ENCODE measurements at places on chromosomes 5 and 9.

DNA sequence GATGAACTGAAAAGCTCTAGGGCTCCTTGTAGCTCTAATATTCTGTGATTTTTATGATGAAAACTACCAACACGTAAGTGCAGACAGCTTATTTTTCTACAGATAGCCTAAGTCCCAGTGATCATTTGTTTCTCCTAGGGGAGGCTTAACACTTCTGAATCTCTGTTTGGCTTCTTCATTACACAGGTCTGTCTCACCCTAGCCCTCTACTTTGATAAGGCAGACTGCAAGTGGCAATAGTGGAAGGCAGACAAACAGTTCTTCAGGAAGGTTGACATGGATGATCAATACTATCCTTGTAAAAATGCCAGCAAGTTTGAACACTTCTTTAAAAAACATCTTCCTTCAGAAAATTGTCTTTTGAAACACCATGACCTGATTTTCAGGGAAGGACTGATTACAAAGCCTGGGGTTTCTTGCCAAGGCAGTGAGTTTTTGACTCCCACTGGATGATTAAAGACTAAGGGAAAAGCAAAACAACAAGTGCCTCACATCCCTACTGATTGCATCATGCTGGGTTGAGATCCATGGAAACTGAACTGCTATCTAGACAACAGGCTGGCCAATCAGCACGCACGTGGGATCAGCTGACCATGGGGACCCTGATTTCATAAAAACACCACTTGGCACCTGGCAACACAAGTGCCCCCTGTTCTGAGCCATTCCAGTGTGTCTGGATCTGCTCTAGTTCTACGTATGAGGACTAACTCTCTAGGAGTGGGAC, 212.2 kb downstream of the SMARCA2 start:
- no peak for DNase-seq

DNA sequence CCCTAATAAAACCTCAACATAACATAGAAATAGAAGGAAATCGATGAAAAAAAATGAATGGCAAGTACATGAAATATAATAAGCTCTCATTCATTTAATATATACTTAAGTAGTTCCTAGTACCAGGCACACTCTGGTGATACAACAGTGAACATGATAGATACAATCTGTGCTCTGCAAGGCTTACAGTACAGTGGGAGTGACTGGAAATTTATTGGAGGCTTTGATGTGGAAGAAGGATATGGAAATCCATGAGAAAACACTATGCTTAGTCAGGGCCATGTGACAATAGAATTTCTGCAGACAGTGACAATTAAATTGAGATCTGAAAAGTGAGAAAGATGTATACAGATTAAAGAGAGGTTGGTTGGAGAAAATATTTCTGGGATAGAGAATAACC, 32.0 kb upstream of the IL33 start:
- DNase-seq: no peak

- DNase-seq: no peak
Observed at GRCh38 chr5:5080790-5081189, 59.3 kb upstream of the ADAMTS16 start.

DNA sequence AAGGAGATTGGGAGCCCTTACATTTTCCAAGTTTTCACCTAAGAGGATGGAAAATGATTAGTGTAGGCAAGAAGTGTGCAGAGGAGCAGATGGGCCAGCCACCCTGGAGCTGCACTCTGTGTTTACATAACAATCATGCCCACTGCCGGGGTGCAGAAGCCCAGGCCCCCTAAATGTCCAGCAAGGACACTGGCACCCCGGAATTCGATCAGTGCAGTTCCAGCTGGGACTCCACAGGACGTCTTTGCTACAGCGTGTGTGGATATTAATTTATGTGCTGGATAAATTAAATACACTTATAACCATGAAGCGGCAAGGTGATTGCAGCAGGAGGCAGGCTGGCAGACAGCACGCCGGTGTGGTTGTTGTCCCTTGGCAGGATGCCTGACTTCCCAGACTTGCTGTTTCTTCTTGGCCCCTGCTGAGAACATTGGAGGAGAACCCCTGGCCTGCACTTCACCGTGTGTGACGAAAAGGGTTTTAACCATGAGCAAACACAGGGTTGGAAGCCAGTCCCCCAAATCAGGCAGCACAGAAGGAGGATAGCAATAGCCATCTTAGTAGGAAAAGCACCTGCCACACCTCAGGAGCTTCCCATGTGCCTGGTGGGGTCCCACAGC, 73.7 kb downstream of the GADD45G start:
- no peak for DNase-seq

GRCh38 chr9:33638391-33638915, 114.4 kb downstream of the ANKRD18B start:
- DNase-seq: no peak

DNA sequence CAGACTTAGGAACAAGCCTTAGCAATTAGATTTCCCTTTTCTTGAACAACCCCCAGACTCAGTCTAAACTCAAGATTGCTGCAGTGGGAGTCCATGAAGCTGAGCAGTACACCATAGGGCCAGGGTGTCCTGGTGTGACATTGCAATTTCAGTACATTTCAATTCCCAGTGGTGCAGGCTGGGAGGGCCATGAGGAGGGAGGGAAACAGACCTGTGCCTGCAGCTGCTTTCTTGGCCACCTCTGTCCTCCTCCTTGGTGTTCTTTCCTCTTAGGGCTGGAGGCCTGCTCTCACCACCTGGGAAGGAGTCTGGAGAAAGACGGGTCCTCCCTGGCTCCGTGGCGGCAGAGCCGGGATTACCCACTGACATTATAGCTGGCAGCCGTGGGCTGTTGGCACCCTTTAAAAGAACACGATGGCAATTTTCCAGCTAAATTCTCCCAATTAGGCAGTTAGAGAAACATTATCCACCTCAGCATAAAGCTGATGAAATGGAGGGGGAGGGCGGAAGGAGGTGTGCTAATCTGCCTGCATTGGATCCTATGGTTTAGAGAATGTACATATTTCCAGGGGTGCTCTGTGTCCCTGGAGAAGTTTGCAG, 186.4 kb downstream of the SLIT3 start:
- no peak for DNase-seq

- no peak for DNase-seq
Observed at GRCh38 chr9:124125651-124125977, 114.0 kb downstream of the LHX2 start.

- no peak for DNase-seq
Observed at GRCh38 chr5:126107381-126107780, 315.8 kb upstream of the GRAMD2B start.

DNA sequence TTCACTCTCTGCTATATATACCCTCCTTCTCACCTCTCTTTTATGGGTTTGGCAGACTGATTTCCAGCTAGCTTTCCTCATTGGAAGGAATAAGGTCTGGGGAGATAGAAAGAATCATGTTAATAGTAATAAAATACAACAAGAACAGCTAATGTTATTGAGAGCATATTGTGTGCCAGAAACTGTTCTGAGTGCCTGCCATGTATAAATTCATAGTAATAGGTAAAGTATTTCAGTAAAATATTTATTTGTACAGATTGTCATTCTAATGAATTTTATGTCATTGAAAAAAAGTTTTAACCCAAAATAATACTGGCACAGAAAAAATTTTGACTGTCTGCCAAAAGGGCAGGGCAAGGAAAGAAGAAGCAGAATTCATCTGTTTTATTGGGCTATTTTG, 834.9 kb upstream of the ZNF608 start:
- no peak for DNase-seq

DNA sequence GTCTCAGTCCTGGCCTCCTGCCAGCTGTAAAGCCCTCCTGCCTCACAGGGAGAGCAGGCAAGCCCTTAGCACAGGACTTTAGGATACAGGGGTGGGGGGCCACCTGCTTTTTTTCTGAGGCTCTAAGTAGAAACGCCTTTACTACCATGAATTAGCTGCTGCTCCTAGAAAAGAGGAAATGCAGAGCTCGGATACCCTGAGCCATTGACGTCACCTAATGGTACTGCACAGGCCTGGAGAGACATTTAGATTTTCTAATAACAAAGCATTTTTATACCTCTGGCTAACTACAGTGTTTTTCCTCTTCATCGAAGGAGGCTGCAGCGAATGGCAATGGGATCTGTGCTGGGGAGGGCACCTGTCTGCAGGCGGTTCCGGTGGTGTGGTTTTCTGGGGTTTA, 137.0 kb downstream of the WDR41 start:
- DNase-seq: no peak

DNA sequence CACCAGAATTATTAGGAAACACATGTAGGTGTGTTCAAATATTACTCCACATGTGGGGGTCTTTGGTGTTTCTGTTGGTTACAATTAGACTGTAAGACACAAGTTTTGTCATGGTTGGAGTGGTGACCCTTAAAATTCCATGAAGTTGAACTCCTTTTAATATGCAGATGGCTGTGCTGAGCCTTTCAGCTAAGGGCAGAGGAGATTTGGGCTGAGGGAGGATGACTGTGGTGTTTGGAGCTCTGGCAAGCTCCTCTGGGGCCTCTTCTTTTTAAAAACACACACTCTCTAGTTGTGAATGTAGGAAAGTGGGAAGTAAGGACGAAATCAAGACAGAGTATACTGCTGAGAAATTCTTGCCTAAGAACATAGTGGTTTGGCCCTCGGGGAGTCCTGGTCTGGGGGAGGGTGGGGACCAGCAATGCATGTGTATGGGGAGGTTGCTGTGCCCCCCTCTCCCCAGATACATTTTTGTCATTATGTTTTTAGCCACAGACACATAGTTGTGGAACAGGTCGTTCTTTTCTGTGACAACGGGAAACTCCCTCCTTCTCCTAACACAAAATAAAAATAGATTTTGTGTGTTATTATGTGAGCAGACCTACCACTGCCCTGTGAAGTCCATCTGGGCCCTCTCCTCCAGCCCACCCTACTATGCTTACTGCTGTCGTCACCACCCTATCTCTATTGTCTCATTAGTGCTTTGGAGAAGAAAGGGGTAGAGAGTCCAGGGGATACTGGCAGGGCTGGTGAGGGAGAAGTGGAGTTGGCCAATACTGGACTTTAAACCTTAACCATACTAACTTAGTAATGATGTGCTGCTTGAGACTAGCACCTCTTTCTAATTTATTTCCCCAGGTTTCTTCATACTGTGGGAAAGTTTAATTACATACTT, 10.0 kb downstream of the SMARCA2 start:
- DNase-seq: no peak

- no peak for DNase-seq
Observed at GRCh38 chr5:139653616-139654015, 5.5 kb downstream of the CXXC5 start.

DNA sequence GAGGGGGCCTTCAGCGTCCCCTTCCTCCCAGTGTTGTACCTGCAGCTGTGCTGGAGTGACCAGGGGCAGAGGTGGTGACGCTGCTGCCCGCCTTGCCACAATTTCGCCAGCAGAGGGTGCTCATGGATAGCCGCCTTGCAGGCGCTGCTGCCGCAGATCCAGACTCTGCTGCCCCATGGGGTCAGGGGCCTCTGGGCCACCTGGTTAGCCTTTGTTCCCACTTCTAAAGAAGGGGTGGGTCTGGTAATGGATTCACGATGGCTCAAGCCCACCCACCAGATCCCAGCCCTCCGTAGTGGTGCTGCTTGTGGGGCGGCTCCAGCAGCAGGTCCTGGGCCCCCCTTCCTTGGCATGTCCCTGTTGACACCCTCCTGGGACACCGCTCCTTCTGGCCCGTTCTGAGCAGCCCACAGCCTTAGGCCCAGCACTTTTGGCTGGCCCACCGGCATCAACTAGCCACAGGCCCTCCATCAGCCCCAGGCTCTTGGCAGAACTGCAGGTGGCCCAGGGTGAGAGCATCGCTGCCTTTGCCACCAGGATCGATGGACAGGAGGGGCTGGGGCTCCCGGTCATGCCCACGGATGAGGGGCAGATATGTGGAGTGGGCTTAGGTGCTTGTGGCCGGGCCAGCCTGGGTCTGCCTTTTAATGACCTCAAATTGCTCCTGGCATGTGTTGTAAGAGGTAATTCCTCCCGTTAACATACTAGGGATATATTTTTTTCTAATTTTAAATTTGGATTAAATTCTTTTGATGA, 57.2 kb downstream of the COL5A1 start:
- no peak for DNase-seq

- no peak for DNase-seq
Observed at GRCh38 chr5:132298298-132299212, 4.4 kb downstream of the SLC22A4 start.

DNA sequence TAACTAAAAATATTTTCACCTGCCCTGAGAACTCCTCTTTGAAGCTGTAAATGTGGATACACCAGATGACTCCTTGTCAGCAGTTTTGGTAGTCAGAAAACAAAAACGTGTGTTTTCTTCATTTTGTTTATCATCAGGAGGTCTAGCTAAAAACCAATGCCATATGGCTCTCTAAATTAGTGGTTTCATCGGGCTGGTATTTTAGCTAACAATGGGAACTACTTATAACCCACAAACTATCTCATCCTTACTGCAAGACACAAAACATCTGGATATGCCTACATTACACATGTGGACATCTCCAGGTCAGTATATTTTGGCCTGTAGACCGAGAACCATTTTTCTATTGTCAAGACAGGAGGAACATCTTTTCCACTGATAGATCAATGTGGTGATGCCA, 56.2 kb downstream of the GAS1 start:
- no peak for DNase-seq

DNA sequence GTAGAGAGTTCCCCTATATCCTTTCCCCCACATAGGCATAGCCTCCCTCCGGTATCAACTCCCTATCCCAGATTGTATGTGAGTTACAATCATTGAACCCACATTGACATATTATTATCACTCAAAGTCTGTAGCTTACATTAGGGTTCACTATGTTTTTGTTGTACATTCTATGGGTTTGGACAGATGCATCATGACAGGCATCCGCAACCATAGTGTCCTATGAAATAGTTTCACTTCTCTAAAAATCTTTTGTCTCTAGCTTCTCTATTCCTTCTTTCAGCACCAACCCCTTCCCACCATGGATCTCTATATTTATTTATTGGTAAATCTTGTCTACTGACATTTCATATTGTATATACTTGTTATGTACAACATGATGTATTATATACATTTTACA, 31.6 kb downstream of the TAF11L14 start:
- DNase-seq: no peak

DNA sequence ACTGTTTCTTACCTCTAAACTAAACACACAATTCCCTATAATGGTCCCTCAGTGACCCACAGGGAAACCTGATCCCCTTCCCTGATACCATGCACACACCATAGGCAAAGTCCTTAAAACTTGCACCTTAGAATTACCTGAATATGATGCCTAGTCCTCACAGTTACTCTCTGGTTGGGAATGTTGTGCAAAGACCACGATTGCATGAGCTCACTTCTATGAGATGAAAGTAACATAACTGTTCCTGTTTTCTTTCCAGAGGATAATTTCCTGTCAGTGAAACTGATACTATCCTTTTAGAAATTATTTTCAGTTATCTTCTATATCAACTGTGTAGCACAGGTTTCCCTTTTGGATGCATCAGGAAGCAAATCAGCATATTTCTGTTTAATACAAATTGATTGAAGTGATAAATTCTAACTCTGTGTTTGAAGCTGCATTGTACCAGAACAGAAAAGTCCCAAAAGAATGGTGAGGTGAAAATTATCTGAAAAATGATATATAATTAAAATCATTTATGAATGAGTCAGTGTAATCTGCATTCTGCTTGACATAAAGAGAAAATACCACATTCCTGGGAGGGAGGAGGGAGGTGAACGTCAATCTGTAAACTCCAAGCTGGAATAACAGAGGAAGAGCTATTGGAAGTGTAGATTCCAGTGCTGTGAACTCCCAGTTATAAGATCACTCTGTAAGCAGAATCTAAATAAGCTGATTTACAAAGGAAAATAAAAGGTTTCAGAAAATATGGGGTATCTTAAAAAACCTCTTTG, 51.2 kb upstream of the TNFAIP8 start:
- DNase-seq: no peak

- DNase-seq: no peak
Observed at GRCh38 chr5:146007270-146007669, 70.9 kb downstream of the SH3RF2 start.
